Stimulated activated CD8-positive, alpha-beta memory T cell treated with anti-CD3 and anti-CD28 coated beads, Interleukin-15, amount 100 ng/mL, for 24 hours (primary cell): ENCODE measurements at places on chromosomes 6 and 20.

GRCh38 chr6:77466055-77466450 is 2.8 kb upstream of the HTR1B start:
- no peak for DNase-seq

DNA sequence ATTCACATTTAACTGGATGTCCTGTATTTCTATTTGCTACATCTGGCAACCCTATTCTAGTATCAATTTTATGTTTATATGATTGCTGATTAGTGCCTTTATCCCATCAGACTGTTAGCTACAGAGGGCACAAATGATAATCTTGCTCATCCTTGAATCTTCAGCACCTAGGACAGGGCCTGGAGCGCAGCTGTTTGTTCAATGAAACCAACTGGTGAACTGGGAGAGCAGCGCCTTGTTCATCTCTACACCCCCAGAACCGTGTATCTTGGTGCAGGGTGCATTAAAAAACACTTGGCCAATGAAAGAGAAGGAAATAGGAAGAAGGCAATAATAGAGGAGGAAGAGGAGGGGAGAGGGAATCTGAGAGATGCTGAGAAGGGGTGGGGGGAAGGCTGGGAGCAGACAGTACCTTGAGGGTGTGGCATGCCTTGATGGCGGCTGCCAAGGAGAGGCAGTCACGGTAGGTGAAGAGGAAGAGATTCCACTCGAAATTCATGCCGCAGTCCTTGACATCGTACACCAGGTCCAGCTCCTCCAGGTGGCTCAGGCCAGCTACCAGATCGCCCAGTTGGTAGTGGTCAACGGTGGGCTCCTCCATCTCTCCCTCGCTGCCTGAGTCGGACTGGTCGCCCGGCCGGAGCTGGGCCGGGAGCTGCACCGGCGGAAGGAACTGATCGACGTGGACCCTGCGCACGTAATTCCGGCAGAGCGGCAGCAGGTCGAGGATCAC is 15.5 kb downstream of the TMEM151B start:
- DNase-seq, result no peak

DNA sequence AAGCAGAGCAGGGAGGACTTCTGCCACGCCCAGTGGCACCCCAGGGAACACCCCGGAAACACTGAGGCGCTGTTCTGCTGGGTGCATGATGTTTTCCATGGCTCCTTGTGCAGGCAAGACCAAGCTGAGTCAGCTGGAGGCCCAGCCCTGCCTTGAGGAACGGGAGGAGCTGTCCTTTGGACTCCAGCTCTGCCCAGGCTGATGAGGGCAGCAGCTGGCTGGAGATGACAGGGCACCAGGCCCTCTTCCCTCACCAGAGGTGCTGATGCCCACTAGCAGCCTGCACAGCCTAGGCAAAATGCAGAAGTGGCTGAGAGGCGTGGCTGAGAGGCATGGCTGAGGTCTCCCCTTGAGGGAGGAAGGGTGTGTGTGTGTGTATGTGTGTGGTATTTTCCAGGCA is 2.4 kb downstream of the C6orf132 start:
- no peak for DNase-seq

- no peak for DNase-seq
Measured at GRCh38 chr6:144295211-144295610, 10.1 kb downstream of the UTRN start.

DNA sequence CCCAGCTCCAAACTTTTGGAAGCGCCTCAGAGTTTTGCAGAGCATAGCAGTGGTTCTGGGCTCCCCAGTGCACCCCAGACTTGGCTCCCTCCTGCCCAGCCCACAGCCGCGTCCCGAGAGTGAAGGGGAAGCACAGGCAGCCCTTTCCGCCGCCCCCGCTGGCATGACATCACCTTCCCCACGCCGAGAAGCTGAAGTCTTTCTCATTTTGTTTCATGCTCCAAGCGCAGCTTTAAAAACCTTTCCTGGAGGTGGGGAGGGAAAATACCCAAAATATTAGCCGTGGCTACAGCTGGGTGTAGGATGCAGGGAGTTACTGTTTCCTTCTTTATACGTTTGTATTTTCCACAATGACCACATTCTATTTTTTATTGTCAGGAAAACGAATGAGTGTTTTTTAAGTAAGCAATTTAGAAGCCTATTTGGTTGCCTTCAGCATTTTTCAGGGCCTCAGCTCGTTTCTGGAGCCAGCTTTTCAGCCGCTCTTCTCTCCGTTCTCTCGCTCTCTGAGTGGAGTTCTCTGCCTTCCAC is 72.9 kb downstream of the SNX5 start:
- peak; percentile 19 for DNase-seq

DNA sequence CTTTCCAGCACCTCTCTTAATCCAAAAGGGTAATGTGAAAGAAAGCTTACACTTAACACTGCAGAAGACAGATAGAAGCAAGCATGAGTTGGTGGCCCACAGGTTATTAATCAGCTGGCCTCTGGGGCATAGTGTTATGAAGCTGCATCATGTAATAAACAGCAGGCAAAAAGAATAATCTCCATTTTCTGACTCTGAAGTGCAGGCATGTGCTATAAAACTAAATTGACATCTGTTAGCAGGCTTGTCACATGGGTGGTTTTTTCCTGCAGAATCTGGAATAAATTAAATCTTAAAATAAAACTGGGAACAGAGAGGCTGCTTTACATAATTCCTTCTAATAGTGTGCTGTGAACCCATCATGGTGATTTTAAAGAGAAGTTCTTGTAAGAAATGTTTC is 73.3 kb downstream of the METTL24 start:
- DNase-seq, result no peak

GRCh38 chr20:9298906-9299305 is 215.5 kb upstream of the LAMP5 start:
- no peak for DNase-seq

GRCh38 chr6:137949686-137950390 is 82.8 kb downstream of the TNFAIP3 start:
- no peak for DNase-seq
